Activated B cell treated with CpG ODN at 0.5 μM for 24 hours (primary cell): ENCODE measurements at places on chromosomes 5 and 9. TPM values are rescaled to one million over a fixed set of nuclear protein-coding genes. Genes with fewer than 3 reads are reported as not detected.

- no peak for DNase-seq
These were observed 29.5 kb upstream of the ANKRD18A start for GRCh38 chr9:38649731-38650363.

DNA sequence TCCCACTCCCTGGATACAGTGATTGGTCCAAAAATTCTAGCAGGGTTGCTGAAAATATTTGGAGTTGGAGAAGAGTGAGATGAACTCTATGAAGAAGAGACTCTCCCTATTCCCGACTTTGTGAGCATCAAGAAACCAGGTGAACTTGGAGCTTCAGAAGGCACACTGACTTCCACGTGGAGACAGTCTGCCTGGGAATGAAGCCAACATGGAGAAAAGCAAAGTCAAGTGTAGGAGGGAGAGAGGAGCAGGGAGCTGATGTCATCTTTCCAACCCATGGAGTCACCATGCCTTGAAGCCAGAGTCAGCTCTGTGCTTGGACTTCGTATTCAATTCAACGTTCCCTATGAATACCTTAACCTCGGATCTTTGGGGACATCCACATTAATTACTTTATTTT, 125.1 kb downstream of the NPR3 start:
- DNase-seq, result no peak

GRCh38 chr5:74257645-74258313, 382.7 kb downstream of the ENC1 start:
- DNase-seq, result no peak

GRCh38 chr9:87770616-87771315, 44.8 kb downstream of the CTSL start:
- DNase-seq, result no peak

DNA sequence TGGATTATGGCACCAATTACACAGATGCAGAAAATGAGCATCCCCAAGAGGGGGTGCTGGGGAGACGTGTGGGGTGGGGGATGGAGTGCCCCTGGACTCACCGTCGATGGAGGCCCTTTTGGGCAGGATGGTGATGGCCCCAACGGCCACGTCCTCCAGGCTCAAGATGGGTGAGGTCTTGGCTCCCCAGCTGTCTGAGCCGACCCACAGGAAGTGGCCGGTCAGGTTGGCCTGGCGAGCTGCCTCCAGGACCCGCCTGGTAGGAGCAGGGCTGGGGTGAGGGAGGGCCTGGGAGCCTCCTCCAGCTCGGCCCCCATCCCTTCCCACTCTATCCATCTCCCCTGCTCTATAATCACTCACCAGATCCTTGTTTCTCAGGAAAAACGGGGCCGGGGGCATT, 4.6 kb downstream of the GRM6 start:
- no peak for DNase-seq

DNA sequence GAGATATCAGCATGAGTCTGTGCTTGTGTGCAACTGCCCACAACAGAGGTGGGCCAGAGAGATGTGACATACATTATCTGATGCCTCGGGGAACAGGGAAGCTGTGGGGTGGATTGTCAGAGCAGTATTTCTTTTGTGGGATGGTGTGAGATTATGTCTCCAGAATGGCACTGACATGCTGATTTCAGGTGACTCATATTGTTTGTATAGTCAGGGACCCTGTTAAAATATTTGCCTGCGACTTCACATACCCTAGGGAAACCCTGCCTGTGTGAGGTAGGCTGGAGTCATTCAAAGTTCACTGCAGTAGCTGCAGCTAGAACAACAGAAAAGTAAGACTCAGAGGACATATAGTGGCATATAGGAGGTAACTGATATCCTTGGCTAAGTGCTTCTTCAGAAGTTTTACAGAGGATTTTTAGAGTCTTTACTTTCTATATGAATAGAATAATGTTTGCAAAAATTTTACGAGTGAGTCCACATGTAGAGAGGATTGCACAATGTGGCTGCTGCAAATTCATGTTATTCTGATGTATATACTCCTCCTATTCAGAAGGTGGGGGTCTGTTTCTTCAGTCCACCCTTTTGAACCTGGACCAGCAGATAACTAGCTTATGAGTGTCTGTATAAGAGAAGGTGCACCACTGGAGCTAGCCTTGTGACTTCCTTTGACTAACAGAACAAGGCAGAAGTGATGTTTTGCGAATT, 89.3 kb downstream of the MACIR start:
- no peak for DNase-seq

GRCh38 chr9:125982798-125983406, 235.7 kb downstream of the PBX3 start:
- DNase-seq, result no peak

HSPB3 gene
- not detected in 2 replicates for total RNA-seq

DNA sequence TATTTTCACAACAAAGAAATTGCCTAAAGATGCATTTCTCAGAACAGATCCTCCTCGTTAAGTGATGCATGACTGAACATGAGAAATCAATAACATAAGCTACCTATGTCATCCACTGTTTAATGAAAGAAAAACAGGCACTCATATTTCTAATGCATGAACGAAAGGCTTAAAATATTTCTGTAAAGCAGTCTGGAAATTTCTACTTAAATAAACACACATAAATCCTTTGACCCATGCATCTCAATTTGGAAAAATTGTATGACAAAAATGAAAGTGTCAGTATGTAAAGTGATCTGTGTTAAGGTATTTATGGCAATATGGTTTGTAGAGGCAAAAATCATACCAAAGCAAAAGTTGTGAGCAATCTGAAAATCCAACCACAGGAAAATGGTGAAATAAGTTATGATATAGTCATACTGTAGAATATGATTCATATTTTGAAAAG, 399.2 kb upstream of the GRAMD2B start:
- no peak for DNase-seq

IGFBPL1 gene
- not detected in 2 replicates for total RNA-seq

SURF1 gene
- 33.6 and 38.9 TPM in 2 replicates for total RNA-seq

TCOF1 gene
- total RNA-seq, result 74.7 and 76.1 TPM in 2 replicates

ATP6V0E1 gene
- total RNA-seq, result 191 and 212 TPM in 2 replicates

PCDHGB7 gene
- total RNA-seq, result 1.2 and 1.4 TPM in 2 replicates

DNA sequence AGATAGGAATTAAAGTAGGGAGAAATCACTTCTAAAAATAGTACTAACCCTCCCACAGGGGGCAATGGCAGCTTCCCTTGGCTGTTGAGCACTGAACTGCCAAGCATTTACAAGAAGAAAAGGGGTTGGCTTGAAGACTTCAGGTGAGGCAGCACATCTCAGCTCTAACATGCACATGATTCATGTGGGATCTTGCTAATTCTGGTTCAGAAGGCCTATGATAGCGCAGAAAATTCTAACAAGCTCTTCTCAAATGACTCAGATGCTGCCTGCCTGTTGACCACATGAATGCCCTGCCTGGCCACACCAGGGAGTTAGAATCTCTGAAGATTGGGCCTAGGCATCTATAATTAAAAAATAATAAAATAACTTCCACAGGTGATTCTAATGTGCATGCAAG, 22.6 kb downstream of the CD180 start:
- no peak for DNase-seq

DNA sequence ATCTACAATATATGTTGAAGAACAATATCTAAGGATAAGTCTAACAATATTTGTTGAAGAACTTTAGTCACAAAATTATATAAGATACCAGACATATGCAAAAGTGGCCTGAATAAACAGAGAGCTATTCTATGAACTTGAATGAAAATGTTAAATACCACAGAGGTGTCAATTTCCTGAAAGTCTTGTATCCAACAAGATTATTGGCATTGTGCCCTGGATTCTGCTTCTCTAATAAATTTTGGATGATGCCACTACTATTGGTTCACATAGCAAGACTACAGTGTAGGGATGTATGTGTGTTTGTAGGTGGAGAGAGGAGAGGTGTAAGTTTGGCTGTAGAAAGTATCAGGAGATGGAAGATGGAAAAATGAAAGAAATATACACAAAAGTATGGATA, 731.8 kb upstream of the RGMB start:
- no peak for DNase-seq
